ENCODE measurements at places on chromosomes 2 and 18.

GRCh38 chr2:170856066-170856465 is 39.4 kb downstream of the GAD1 start:
- no peak for DNase-seq

DNA sequence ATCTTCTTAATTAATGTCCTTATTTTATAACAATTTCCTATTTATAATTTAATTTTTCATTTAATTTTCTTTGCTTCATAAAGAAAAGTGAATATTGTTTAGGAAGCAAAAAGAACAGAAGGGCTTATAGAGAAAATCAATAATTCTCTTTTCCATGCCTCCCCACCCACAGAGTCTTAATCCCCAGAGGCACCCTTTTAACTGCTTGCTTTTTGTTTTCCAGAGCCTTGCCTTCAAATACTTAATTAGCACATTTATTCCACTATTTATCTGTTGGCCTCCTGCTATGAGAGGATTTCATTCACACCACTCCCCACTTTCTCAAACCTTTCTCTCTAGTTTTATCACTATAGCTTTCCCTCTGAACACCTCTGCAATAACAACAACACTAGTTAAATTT is 373.6 kb downstream of the MBD2 start:
- no peak for DNase-seq

GRCh38 chr18:61710082-61710620 is 182.7 kb downstream of the RNF152 start:
- DNase-seq: no peak

- no peak for DNase-seq
These were observed 748 bp upstream of the ZNF804A start for GRCh38 chr2:184597571-184597991.

DNA sequence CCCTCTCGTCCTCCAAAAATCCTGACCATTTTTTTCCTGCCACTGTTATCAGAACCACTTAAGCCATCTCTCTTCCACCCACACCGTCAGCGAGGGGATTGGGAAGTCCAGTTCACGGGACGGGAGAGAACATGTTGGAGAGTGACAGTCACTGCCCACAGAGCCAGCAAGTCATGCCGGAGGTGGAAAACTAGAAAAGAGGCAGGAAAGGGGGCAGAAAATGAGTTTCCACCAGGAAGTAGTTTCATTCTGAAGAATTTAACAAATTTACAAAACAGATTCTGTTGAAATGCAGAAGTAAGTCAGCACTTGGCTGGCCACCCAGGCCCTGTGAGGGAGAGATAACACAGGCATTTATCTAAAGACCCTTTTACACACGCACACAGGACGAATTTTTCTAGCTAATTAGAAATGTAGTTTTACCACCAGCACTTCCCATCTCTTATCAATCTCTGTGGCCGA is 431.3 kb downstream of the TSN start:
- no peak for DNase-seq

DNA sequence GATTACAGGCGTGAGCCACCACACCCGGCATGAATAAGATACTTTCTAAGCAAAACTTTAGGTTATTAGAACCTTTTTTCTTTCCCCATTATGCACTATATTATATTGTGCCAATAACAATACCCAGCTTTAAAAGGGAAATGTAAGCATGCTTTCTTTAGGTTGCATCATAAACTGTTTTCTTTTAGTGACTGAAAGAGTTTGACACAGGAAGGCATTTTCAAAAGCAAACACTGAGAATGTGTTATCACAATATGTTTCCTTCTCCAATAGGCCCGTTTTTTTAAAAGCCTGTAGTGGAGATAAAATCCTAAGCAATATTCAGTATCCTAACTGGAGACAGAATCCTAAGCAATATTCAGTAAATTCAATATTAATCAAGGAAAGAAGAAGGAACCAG is 16.7 kb upstream of the EPB41L5 start:
- DNase-seq: no peak

GRCh38 chr18:37375181-37375580 is 190.4 kb downstream of the CELF4 start:
- no peak for DNase-seq

- DNase-seq: no peak
These were observed 732 bp upstream of the ANXA4 start for GRCh38 chr2:69741229-69741574.

- DNase-seq: no peak
These were observed 38.2 kb downstream of the RTN4 start for GRCh38 chr2:55011831-55012671.

- DNase-seq: no peak
These were observed 456.7 kb downstream of the SOX11 start for GRCh38 chr2:6148882-6149281.

DNA sequence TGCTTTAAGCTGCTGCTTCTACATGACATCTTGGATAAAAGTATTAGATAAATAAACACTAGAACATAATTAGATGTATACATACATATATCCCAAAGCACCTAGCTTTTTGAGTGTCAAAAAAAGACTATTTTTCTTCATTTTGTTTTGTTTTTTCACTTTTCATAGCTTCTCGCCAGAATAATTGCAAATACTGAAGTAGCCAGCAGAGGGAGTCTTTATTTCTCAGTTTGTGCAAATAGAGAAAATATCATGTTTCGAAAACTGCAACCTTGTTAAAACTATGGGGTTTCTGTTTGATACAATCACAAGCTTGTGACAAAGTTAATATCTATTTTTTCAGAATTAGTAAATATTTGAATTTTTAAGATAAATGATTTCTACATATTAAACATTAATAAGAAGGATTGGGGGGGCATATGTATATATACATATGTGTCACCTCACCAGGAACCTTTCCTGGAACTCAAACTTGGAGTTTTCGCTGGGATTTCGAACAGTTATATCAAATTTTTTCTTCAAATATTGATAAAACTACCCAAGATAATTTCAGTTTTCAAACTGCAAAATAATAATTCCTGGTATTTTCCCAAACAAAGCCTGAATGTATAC is 61.0 kb downstream of the GRB14 start:
- no peak for DNase-seq

- DNase-seq: no peak
These were observed 41.5 kb downstream of the SRSF7 start for GRCh38 chr2:38709567-38710194.

GRCh38 chr2:200483729-200484198 is 26.1 kb downstream of the KCTD18 start:
- peak; percentile 20 for DNase-seq

- DNase-seq: no peak
These were observed 1239.5 kb upstream of the ZEB2 start for GRCh38 chr2:145759228-145759915.

DNA sequence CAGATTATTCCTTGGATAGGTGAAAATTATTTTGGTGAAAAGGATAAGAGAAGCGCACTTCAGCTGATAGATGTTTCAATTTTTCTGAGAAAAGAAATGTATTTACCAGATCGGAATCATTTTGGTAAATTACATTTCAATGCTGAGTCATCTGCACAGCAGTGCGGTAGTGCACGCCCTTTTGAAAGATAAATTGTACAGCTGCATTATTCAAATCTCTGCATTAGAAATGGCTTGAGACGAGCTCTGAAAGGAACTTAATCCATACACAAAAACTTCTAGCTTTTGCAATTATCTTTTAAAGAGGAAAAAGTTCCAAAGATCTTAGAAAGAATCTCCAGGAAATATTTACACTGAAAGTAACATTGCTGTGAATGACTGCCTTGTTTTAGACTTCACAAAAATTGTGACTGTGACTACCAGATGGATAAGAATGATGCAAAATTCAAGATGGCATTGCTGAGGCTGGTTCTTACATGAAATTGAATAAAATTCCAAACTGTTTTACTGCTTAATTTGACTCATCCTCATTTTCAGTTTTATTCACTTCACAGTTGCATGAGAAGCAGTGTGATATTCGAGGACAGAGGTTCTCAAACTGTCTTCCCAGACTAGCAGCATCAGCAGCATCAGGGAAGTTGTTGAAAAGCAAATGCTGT is 161.7 kb downstream of the RND3 start:
- DNase-seq: no peak

DNA sequence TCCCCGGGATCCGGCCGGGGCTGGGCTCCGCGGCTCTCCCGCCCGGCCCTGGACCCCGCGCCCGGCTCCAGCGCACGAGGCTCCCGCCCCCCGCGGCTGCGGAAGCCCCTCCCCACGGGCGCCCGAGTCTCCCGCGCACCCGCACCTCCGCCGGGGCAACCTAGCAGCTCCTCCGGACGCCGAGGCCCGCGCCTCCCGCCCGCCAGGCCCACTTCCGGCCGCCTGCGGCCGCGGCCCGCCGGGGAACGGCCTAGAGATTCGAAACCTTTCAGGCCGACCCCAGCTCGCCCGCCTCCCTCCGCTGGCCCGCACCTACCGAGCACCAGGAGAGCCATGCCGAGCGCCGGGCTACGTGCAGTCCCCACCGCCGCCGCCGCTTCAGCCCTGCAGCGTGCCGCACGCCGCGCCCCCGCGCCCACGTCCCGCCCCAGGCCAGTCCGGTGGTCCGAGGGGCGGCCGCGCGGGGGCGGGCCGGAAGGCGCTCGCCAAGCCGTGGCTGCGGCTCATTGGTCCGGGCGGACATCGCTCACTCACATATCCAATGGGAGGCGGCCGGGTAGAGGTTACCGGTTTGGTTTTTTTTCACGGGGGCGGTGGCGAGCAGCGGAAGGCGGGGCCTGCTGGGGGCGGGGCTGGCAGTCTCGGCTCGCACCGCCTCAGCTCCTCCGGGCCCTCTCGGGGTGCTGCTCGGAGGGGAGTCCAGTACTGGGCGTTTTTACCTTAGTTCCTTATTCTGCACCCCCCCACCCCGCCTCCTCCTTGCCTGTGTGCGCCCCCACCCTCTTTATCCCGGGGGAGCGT is at the start of gene PDIA6:
PDIA6 (minus strand) TSS at position 424 of the 801 bp plus-strand sequence; CDS start at position 335, 89 bp downstream.
- peak; percentile 84 for DNase-seq

GRCh38 chr2:214481204-214481603 is 70.3 kb downstream of the VWC2L start:
- DNase-seq: no peak

GRCh38 chr2:191869178-191869577 is 22.3 kb upstream of the CAVIN2 start:
- DNase-seq: no peak

DNA sequence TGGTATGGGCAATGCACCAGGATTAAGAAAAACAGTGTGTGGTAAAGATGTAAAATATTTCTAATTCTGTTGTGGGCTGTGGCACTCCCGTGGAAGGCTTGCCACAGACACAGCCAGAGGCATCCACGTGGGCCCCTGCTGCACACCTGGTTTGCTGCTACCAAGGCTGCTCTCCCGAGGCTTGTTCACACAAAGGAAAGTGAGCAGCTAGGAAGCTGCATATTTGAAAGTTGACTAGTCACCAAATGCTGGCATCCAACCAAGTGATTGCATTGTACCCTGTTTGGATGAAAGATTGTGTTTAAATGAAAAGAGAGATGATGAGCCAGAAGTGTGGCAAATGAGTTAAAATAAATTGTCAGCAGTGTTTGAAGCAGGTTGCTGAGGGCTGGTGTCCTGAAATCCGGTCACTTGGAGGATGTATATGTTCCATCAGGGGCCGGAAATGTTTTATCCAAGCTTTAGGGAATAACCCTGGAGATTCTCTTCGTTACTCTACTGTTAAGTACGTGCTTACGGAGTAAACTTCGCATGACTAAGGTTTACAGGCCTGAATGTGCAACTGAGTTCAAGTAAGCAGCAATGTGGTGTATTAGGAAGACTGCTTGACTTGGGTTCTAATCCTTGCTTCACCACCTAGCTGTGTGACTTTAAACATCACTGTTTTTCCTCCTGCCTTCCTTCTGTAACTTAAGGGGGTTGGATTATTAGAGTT is 86.1 kb downstream of the MSH2 start:
- DNase-seq: no peak

Measured in NCI-H2081 treated with DMSO at 0.1 percent for 48 hours (cell line).